Activated CD4-positive, alpha-beta T cell treated with anti-CD3 and anti-CD28 coated beads, Interleukin-2, amount 50 U/mL, for 1 hour (primary cell): ENCODE measurements at places on chromosomes 5 and 9.

DNA sequence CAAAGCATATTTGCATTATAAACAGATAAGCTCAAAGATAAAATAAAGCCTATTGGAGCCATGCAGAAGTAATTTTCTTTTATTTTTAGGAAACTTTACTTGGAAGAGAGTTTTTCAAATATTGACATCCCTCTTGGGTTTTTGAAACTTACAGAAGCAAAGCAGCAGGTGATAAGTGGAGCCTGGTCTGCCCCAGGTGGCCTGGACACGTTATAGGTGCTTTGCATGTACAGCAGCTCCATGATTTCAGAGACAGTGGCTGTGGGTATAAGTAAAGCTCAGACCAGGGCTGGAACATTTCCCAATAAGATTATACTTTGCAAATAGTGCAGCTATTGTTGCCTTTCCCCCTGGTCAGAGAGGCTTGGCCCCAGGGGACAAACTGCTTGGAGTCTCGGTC, 51.5 kb downstream of the CCDC192 start:
- DNase-seq, result no peak

DNA sequence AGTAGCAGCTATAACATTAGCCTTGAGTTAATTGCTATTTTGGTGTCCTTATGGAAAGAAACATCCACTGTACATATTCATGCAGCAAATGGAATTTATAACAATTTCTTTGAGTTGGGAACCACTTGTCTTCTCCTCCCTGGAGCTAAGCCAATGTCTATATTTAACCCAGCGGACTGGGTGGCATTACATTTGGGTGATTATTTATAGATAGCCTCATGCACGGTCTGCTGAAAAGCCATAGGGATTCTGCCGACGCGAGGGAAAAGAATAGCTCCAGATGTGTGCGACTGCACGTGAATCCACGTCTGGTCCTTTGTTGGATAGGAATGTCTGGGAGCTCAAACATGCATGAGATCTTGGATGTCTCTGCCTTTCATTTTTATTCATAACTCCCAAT, 157.5 kb upstream of the BRINP1 start:
- DNase-seq, result no peak

- no peak for DNase-seq
These were observed 72.2 kb downstream of the EBF1 start for GRCh38 chr5:159027504-159027903.

- DNase-seq, result no peak
These were observed 2.4 kb downstream of the TMOD1 start for GRCh38 chr9:97503862-97504210.

DNA sequence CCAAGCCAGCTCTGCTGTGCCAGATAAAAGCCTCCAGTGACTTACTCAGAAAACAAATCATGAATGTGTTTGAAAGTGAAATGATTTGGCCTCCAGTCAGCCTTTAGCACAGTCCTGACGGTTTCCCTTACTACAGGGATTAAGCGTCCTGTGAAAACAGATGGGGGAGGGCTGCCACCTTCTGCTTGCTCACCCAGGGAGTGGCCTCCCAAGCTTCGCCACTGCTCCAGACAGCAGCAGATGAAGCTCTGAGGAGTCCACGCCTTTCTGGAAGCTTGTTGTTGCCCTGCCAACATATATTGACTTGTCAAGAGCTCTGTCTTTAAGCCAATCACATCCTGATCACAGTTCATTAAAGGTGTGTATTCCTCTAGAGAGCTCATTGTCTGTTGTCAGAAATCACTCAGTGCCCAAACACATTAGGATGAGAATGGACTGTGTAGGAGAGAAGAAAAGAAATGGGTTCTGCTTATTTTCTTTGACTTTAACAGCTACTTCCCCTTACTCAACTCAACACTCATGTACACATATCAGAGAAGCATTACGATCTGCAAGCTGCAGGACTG, 4.9 kb upstream of the FYB1 start:
- no peak for DNase-seq

GRCh38 chr5:61823065-61823464, 482.9 kb upstream of the KIF2A start:
- DNase-seq, result no peak

GRCh38 chr5:38796742-38797108, 49.1 kb upstream of the OSMR start:
- no peak for DNase-seq

DNA sequence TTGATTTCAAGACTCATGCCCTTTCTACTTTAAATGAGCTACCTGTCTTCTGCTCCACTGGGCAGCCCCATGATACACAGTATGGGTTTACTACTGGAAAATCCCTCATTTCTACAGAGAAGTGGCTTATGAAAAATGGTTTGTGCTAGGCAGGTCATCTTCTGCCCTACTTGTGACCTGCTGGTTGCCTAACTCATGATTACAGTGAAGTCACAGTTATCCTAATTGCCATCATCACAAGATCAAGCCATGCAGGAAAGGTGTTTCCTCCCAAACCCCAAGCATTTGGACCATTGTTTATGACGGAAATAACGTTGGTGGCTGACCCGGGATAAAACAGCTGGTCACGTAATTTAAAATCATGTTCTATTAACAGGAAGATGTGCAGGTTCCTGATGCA, 330.6 kb downstream of the ACTL7B start:
- DNase-seq, result no peak
